ENCODE measurements at places on chromosomes 3 and 15.

GRCh38 chr15:69824877-69825406, 272.8 kb downstream of the TLE3 start:
- DNase-seq: no peak

DNA sequence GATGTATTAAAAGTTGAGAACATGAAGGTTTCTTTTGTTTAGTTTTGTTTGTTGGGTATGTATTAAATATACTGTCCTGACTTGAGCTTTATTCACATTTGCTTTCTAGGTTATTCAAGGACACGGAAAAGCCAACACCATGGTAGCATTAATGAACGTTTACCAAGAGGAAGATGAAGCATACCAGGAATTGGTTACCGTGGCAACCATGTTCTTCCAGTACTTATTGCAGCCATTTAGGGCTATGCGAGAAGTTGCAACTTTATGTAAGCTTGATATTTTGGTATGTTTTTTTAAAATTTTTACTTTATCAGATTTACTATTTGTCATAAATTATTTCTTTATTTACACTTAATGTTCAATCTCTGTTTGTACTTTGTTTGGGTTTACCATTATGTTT, 3.6 kb downstream of the WHAMM start:
- no peak for DNase-seq

DNA sequence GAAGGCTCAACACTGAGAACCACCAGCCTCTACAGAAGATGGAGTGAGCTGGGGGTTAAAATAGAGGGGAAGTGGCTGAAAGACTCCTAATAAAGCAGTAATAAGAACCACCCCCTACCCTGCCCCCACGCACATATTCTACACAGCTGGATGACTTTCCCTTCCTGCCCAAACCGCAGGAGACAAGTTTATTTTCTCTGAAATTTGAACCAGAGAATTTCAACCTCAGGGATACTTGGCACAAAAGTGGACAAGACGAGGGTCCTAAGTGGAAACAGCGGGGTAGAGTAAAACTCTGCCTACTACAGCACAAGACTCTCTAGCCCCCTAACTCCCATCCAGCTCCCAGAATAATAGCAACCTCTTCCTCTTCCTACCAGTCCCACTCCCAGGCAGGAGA, 28.4 kb downstream of the USF3 start:
- no peak for DNase-seq

- no peak for DNase-seq
These were observed 23.2 kb upstream of the LCTL start for GRCh38 chr15:66588971-66589370.

DNA sequence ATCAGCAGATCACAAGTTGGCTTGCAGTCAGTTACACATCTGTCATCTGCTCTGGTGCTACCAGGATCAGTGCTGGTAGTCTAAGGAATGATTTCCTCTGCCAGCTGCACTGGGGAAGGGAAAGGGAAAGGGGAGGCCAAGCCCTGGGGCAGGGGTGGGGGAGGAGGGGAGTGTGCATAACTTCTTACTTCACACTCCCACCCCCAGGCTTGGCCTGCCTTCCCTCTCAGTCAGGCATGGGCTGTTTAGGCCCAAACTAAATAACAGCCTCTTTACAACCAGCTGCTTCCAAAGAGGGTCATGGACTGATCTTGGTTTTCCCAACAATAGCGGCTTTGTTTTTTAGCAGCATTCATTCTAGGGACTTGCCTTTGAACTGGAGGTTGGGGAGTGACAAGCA, 86.1 kb upstream of the PSMD6 start:
- DNase-seq: no peak

GRCh38 chr3:113292933-113293332, 81.6 kb downstream of the BOC start:
- DNase-seq: no peak

DNA sequence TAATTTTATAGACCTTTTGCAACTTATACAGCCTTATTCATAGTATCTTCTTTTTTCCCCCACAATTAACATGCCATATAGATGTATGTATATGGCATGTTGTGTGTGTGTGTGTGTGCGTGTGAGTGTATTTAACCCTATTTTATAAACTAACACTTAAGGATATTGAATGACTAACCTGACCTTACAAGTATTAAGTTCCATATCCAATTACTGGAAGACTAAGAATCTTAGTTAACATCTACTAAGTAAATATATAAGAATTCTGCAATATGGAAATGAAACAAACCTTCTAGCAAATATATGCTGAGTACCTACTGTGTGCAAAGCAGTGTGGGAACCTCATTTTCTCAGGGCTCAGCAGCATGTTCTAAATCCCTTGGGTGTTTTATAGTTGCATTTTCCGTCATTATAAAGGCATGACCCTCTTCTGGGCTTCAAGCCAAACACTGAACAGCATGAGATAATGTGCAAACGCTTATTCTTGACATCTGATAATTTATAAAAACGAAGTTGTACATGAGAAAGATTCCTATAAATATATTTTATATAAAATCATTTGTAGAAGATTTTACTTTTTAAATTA, 105.5 kb downstream of the NLGN1 start:
- no peak for DNase-seq

GRCh38 chr3:124351430-124352148, 359.7 kb upstream of the ROPN1 start:
- no peak for DNase-seq
